Small intestine (tissue), 16 donors: ENCODE measurements at places on chromosomes 7 and 10. TPM values are rescaled to one million over a fixed set of nuclear protein-coding genes. Genes with fewer than 3 reads are reported as not detected.

Gene TMEM225B
- polyA plus RNA-seq: not detected

Gene IL2RA
- polyA plus RNA-seq: not detected

Gene OR2A5
- polyA plus RNA-seq: under 0.01 TPM

Gene PCDH15
- not detected for polyA plus RNA-seq

Gene KIAA1217
- polyA plus RNA-seq: 9.0 TPM

DNA sequence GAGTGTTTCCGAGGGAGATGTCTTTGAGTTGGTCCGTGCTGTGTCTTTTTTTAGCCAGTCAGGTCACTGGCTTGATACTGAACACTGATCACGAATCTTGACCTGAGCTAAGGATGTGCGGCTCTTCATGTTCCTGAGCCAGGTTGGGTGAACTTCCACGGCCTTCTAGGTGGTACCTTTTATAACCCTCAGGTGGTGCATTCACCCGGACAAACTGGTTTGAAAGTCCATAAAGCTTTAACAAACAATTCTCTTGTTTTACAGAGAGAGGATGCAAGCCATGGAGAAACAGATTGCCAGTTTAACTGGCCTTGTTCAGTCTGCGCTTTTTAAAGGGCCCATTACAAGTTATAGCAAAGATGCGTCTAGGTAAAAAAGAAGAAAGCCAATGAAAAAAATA is 229.5 kb downstream of the ARHGAP21 start:
- no peak overlapping the region for H3K27ac ChIP-seq
- H3K4me3 ChIP-seq: no peak overlapping the region
- H3K36me3 ChIP-seq: peaks cover 36% of the 10 kb centered on the region
- H3K27me3 ChIP-seq: no peaks in the 10 kb centered on the region
- H3K4me1 ChIP-seq: peaks cover 20% of the 10 kb centered on the region

- no peak overlapping the region for H3K4me3 ChIP-seq
- no peak overlapping the region for H3K27ac ChIP-seq
- no peaks in the 10 kb centered on the region for H3K36me3 ChIP-seq
- no peak for DNase-seq
These were observed 155.8 kb downstream of the CHN2 start for GRCh38 chr7:29350351-29350750.

GRCh38 chr10:33224251-33224965 is 110.1 kb downstream of the NRP1 start:
- peaks cover 5% of the 10 kb centered on the region for H3K4me1 ChIP-seq
- no peak overlapping the region for H3K27ac ChIP-seq
- DNase-seq: no peak

- H3K36me3 ChIP-seq: no peaks in the 10 kb centered on the region
- no peaks in the 10 kb centered on the region for H3K27me3 ChIP-seq
- H3K4me1 ChIP-seq: no peaks in the 10 kb centered on the region
- H3K27ac ChIP-seq: no peak overlapping the region
- no peak for DNase-seq
These were observed 111.3 kb downstream of the ITGB8 start for GRCh38 chr7:20441991-20442441.

DNA sequence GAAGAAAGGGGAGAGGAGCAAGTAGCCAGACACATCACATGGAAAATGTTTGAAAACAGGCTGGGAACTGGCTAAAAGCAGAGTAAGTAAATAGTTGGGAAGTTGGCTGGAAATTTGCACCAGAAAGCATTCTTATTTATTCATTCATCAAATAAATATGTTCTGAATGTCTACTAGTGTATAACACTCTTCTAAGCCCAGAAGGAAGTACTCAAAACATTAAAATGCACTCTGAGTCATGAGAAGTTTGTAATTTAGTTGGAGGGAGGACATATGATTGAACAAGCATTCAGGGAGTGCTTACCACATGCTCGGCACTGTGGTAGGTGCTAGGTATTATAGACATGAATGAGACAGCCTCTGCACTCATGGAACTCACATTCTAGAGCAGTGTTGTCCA is 37.0 kb upstream of the CNNM1 start:
- no peak overlapping the region for H3K4me3 ChIP-seq
- no peak overlapping the region for H3K27ac ChIP-seq
- H3K36me3 ChIP-seq: no peaks in the 10 kb centered on the region
- H3K4me1 ChIP-seq: no peaks in the 10 kb centered on the region
- DNase-seq: peak; percentile 5

DNA sequence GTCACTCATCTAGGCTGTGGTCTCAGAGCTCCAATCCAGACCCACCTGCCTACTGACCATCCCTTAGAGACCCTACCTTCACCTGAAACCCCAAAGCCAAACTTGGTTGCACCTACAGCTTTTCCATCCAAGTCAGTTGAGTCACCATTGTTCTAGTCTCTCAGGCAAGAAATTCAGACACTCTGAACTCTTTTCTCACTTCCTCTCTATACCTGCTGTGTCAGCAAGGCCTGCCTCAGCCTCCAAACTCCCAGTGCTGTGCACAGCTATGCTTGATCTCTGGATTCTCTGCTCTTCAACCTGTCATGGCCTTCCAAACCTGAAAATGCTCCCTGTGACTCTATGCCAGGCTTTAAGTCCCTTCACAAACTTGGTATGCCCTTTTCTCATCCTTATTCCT is 47.4 kb upstream of the MTURN start:
- H3K27me3 ChIP-seq: no peaks in the 10 kb centered on the region
- H3K4me1 ChIP-seq: no peaks in the 10 kb centered on the region
- no peak for DNase-seq
- H3K36me3 ChIP-seq: peaks cover 2% of the 10 kb centered on the region
